NCI-H2081 (cell line): ENCODE measurements at places on chromosomes 2 and 18.

- no peak for DNase-seq
These were observed 8.4 kb upstream of the AGBL5 start for GRCh38 chr2:27042985-27043634.

DNA sequence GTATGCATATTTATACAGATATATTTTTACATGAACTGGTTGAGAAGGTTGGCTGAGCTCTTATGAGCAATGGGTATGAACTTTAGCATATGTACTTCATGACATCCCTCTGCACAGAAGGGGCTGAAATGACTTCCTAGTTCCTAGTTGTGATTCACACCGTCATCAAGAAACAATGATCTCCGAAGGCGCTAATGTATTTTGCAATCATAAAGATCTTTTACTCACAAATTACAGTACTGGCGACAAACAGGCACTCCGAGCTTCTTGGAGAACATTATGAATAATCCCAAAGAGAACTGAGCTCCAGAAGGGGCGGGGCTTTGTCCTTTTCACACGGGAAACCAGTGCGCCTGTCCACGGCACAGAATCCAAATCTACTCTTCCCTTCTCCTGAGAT is 18.1 kb downstream of the BCL2 start:
- no peak for DNase-seq

GRCh38 chr18:57561728-57562423 is 24.6 kb downstream of the FECH start:
- peak; percentile 19 for DNase-seq

DNA sequence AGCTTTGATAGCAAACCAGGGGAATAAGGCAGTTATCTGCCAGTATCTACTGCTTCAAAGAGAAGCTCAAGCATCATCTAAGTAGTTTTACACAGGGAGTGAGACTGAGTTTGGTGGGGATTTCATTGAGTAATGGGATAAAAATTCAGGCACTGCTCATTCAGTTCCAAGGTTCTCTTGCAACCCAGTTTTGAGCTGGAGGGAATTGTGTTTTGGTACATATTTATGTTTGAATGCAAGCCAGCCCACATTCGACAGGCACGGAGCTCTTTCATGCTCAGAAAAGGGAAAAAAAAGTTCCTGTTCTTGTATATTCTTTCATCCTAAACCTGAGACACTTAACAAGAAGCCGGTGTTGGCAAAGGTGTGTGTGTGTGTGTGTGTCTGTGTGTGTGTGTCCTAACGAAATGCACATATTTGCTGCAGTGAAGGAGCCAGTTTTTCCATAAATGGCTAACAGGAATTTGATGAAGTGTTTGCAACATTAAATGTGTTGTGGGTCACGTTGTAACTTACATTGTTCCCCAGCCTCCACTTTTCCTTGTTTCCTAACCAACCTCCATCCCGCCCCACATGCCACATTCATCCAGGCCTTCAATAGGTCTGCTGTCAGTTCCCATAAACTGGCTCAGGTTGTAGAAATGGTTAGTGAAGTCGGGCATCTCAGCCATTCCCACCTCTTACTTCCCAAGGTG is 311.1 kb downstream of the TXNL1 start:
- no peak for DNase-seq

GRCh38 chr2:175036582-175037018 is 31.4 kb upstream of the CHN1 start:
- peak; percentile 3 for DNase-seq

DNA sequence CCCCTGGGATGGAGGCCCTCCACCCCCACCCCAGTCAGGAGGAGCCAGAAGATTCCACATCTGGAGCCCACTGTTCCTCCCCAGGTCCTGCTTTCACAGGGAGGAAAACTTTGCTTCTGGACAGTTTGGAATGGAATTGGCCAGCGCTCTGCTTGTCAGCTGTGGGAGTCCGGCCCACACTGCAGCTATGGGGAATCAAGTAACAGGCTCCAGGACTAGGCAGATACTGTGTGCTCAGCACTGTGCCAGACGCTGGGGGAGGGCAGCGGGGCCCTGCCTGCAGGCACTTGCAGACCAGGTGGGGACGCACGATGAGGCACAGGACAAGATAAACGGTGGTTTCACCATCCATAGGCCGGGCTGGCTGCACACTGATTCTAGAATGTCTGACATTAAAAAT is 114.0 kb downstream of the STPG4 start:
- no peak for DNase-seq

- no peak for DNase-seq
These were observed 80.4 kb downstream of the TGFA start for GRCh38 chr2:70473101-70473722.

- DNase-seq = no peak
These were observed 205.7 kb downstream of the BCL11A start for GRCh38 chr2:60347781-60348180.

- DNase-seq = peak; percentile 57
These were observed at the start of gene GBX2 for GRCh38 chr2:236168110-236169080. Gene GBX2 (minus strand): TSS chr2:236168386. CDS start chr2:236167971, 415 bp downstream.

DNA sequence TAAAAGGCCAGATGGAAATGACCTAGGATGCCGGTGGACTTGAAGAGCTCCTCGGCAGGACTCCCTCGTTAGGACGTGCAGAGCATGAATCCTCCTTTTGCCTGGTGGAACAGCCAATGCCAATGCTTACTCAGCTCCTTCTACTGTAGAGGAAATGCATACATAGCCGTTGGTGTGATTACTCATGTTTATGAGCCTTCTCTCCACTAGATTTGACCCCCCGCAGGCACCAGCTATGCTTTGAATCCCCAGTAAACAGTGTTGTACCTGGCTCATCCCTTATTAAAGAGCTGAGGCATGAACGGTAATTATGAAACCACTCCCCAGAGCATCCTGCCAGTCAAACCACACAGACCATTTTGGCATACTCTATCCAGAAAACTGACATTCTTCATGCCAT is 172.8 kb downstream of the ANTXR1 start:
- peak; percentile 38 for DNase-seq

GRCh38 chr18:35479911-35480586 is 17.7 kb downstream of the INO80C start:
- DNase-seq = no peak
